ENCODE measurements at places on chromosomes 2 and 18. TPM values are rescaled to one million over a fixed set of nuclear protein-coding genes. Genes with fewer than 3 reads are reported as not detected.

The SCYGR4 gene
- not detected for total RNA-seq

The CPS1 gene
- total RNA-seq: 2.6 TPM

DNA sequence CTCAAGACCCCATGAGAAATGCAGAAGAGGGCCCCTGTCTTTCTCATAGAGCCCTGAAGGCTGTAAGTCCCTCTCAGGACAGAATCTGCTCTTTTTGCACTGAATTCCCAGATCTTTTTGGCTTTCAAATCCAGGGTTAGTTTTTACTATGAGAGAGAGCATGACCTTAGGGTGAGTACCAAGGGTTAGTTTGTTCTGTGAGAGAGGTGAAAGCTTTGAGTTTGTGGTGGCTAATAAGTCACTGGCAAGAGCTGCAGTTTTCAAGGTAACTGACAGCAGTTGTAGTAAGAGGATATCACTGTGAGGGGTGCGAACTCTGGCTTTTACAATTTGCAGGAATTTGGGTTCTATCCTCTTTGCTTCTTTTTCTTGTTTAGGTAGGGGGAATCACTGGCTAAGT lies 248.4 kb upstream of the KCNH7 start:
- no peak for DNase-seq
- no peaks in the 10 kb centered on the region for H3K36me3 ChIP-seq
- no peak overlapping the region for H3K4me3 ChIP-seq
- no peak overlapping the region for H3K27ac ChIP-seq
- H3K27me3 ChIP-seq: no peaks in the 10 kb centered on the region

GRCh38 chr2:205752296-205752820 lies 70.1 kb downstream of the NRP2 start:
- no peaks in the 10 kb centered on the region for H3K4me1 ChIP-seq
- DNase-seq: no peak
- no peak overlapping the region for H3K27ac ChIP-seq
- no peaks in the 10 kb centered on the region for H3K27me3 ChIP-seq

GRCh38 chr2:79750321-79750720 lies 237.5 kb downstream of the CTNNA2 start:
- no peaks in the 10 kb centered on the region for H3K4me1 ChIP-seq
- H3K27ac ChIP-seq: no peak overlapping the region
- no peaks in the 10 kb centered on the region for H3K36me3 ChIP-seq
- DNase-seq: no peak
